ENCODE measurements at places on chromosomes 3 and 15.

DNA sequence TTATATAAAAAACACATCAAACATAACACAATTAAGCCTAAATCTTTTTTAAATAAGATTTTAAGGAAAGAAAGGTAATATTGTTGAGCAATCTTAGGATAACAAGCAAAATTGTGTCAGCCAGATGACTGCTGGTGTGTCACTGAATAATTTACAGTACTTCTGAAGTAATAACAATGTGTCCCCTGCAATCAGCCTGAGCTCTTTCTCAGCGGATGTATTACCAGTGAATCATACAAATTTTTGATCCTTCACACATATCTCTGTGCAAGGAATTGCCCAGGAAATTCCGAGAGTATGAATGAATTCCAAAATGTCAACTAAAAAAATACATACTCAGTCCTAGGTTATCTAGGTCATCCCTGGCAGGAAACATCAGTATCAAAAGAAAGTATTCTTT, 76.6 kb upstream of the PTX3 start:
- no peak for DNase-seq

DNA sequence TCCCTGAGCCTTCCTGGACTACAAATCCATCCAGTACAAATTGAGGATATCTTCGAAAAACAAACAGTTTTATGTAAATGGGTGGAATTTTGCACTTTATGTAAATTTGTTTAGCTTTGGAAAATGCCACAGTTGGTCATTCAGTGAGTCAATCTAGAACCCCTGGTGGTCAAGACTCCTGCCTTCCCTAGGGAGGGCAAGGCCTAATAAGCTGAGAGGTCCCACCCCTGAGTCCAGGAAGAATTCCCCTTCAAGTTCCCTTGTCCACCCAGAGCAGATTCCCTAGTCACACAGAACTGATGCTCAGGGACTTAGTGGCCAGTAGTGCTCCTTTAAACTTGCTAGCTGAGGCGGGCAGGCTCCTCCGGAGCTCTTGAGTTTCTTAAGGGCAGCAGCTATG, 6.1 kb upstream of the RUBCN start:
- DNase-seq, result no peak

- DNase-seq, result no peak
Measured at GRCh38 chr3:117887901-117888300, 1146.7 kb downstream of the IGSF11 start.

DNA sequence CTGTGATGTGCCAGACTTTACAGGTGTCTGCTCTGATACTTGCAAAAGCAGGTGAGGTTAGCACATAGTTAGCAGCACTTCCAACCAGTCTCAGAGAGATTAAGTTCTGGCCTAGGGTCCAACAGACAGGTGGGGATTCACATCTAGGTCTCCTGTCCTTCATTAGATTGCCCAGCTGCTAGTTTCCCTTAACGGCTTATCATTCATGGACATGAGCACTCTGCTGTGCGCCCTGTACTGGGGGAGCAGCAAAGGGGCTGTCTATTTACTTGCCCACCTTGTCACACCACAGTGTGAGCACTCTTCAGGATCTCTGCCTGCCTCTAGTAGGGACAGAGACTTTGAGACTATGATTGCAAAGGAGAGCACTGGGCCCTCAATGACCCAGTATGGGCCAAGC, 8.7 kb downstream of the SPSB4 start:
- peak; percentile 27 for DNase-seq

DNA sequence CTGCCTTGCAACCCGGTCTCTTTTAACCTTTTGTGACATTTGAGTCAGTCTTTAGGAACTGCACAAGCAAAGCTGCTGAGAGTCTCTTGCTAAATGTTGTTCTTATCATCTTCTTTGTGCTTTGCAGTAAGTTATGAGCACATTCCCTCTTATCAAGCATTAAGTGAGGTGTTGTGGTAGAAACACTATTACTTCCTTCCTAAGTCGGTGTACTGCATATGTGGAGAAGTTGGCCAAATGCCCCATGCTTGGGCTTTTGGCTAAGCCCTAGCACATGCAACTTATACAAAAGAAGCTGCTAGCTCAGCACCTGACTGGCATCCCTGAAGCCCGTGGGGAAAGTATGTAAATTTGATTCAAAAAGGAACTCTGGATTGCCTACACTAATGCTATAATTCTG, 136.5 kb upstream of the RBMS3 start:
- no peak for DNase-seq

- no peak for DNase-seq
Measured at GRCh38 chr3:78049521-78049920, 1009.6 kb downstream of the ROBO2 start.

DNA sequence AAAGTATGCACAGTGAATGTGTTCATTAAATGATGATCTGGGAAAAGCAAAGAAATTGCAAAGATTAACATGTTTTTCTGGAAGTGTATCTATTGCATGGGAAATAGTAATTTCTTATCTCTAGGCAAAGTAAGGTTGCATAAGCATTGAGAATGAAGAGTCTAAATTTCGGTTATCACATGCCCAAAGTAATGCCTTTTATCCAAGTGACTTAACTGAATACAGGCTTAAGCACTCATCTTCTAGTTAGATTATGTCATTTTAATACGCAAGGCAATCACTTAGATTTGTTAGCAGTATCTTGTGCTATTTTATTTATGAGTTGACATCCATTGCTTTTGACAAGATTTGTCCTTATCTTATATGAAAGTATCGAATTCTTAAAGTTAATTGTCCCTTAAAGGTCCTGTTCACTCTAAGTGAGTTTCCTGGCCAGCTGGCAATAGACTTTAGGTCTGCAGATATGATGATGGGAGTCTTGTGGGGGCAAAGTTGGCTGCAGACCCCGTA, 100.5 kb downstream of the NAALADL2 start:
- no peak for DNase-seq

DNA sequence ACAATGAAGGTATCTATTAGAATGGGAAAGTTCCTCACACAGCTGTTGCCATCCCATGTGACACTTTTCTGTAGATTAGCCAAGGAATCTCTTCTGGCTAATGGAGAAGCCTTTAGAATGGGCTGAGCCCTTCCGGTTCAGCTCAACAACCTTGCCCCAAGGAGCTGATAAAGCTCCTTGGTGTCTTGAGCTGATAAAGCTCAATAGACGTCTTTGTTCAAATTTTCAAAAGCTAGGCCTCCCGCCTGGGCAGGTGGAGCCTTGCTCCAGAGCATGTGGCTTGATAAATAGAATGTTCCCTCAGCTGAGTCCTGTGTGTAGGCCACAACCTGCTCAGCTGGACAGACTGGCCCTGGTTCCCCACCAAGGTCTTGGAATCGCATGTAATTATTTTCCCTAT, 7.2 kb upstream of the BNIP2 start:
- DNase-seq, result no peak

- DNase-seq, result no peak
Measured at GRCh38 chr3:18033581-18034108, 291.2 kb upstream of the TBC1D5 start.

DNA sequence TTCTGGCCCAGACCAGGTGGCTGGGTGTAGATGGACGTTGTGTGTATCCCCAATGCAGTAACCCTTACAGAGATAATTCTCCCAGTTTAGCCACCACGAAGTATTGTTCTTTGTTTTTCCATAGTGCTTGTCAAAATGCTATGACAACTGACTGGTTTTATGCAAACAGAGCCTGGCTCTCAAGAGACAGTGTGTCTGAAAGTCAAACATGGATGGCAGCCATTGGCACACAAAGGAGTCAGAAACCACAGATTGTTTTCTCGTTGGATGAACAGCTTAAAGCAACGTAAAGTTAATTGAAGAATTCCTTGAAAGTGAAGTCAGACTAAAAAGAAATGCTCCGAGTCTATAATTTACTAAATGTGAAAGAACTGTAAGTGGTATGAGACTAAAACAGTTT, 91.2 kb downstream of the FILIP1L start:
- no peak for DNase-seq

DNA sequence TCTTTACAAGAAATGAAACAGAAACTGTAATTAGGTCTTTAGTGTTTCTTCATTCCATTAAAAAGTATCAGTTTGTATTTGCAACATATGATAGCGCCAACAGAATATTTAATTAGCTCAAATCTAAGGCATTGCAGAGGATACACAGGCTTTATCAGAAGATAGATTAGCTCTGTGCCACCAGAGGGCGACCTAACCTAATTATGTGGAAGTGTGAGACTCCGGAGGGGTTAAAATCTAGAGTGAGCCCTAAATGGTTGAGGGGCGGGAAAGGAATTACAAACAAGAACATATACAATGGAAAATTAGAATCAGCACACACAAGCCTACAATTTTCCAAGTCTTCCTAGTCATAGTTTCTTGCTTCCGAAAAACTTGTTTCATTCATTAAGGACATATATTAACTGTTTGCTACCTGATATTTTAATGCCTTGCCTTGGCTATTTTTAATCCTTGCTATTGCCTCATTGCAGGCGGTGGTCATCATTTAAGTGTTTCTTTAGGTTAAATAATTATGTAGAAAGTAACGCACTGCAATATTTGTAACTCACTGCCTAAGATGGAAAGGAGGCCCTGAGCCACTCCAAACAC, 18.0 kb upstream of the RYR3 start:
- peak; percentile 51 for DNase-seq

GRCh38 chr3:36877930-36878685, 66.7 kb downstream of the TRANK1 start:
- no peak for DNase-seq

GRCh38 chr3:4904811-4905695, 74.2 kb upstream of the BHLHE40 start:
- no peak for DNase-seq

GRCh38 chr3:170222647-170223541, 670 bp downstream of the PRKCI start:
- DNase-seq, result peak; percentile 53
